ENCODE measurements at places on chromosomes 16 and 17.

- DNase-seq, result no peak
Measured at GRCh38 chr16:11535494-11535893, 51.2 kb downstream of the LITAF start.

GRCh38 chr17:44777394-44778348, 18.9 kb downstream of the ADAM11 start:
- no peak for DNase-seq

DNA sequence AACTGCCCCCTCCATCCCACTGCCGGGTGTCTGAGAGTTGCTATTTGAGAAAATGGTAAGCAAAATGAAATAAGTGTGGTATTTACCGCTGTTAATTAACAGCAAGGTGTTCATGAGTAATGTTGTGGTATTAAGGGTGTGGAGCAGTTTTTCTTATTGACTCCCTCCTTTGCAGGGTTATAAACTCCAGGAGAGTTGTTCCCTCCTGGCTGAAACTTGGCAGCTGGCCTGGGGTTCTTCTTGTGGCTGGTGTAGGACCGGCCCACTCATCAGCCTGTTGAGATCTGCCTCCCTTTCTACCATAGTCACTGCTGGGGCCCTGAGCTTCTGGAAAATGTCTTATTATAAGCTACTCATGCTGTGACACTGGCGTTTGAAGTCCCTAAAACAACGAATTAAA, 128.6 kb downstream of the SOX9 start:
- no peak for DNase-seq

DNA sequence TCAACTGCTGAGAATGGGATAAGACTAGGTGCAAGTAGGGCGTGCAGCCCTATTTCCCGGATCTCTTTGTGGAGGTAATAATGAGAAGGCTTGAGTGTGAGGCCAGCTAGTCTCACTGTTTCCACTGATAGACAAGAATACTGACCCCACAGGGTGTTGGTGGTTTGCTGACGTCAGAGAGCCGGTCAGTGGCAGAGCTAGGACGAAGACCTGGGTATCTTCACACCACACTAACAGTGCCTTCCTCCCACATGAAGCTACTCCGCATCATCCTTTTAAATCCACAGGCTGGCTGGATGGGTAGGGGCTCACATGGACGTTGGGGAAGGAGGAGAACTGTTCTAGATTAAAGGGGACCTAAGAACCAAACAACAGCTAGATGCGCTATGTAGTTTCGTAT, 68.0 kb downstream of the ZFHX3 start:
- DNase-seq, result no peak

DNA sequence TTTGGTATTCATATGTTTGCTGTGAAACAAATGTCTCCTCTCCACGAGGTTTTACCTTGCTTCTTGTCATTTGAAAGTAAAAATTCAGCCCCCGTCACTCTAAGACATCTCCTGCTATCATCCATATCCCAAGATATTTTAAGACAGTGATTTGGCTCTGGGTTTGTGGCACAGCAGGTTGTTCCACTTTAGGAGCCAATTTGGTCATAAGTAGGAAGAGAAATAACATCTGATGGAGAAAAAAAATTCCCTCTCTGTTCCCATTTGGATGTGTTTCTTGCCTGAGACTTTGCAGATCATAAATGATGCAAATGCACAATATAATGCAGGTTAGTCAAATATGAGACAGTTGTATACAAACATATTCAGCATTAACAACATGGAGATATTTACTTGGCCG, 309.5 kb downstream of the CDH8 start:
- DNase-seq, result no peak

GRCh38 chr17:16516594-16517051, 24.6 kb upstream of the LRRC75A start:
- DNase-seq, result no peak

DNA sequence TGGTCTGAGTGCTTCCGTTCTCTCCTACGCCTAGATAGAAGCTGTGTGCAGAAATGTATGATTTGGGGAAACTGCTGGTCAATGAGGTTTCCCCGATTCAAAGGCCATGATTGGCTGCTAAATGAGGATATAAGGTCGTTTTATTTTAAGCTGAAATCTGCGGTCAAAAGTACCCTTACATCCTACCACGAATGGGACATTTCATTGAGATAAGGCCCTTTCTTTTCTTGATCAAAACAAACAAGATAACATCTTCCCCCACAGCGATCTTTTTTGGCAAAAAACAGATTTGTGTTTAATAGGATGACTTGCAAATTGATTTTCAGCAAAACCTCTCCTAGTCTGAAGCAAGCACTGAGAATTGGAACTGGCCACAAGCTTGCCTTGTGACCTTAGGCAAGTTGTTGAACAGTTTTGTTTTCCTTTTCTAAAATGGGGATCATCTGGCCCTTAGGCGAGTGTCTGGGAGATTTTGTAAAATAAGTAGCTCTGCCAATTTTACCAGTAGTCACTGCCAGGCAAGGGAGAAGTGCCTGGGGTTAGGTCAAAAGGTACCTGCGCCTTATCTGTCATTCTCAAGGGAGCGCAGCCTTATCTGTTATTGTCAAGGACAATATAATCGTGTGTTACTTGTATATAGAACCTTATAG, 635 bp downstream of the SCPEP1 start:
- no peak for DNase-seq

GRCh38 chr16:72191551-72191950, 19.6 kb upstream of the PMFBP1 start:
- no peak for DNase-seq

DNA sequence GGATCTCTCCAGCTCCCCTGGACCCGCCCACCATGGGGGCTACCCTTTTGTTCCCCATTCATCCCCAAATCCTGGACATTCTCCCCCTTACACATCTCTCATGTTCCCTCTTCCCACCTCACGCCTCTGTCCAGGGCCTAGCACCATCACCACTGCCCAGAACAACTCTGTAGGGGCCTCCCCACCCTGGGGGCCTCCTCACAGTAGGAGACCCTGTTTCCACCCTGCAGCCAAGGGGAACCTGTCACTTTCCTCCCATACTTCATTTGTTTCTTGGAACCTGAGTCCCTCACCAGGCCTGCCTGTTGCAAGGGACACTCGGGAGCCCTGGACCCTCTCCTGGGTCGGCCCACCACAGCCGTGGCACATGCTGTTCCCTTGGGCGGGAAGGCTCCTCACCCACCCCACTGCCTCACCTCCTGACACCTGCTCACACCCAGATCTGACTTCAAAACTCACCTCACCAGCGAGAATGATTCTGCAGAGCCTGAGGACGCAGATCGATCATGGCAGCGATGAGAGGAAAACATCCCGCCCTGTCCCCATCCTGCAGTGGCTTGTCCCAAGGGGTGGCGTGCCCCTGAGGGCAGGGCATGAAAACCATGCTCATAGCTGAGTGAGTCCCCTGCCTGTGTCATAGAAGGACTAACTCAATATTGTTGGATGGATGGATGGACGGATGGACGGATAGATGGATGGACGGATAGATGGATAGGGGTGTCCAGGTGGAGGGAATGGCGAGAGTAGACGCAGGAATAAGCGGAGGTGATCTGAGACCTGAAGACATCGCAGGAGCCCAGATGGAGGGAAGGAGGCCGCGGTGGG, 6.8 kb upstream of the RASD1 start:
- no peak for DNase-seq

DNA sequence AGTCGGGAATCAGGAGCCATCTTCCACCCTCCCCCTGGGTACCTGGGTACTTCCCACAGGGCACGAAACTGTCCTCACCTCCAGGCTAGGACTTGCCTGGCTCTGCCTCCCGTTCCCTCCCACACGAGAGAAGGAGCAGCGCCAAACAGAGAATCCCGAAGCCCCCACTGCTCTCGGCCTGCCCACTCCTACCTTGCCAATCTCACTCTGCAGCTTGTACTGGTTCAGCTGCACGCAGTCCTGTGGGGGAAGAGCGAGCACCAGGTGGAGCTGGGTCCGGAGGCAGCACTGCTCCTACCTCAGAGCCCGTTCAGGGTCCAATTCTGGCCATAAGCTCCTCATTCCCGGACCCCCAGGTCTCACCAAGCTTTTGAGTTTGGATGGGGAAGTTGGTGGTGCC, 8.7 kb downstream of the CAMKK1 start:
- DNase-seq, result no peak
